ENCODE measurements at places on chromosomes 1 and 21. TPM values are rescaled to one million over a fixed set of nuclear protein-coding genes. Genes with fewer than 3 reads are reported as not detected.

Gene KLHL21
- 21.8 TPM for total RNA-seq

DNA sequence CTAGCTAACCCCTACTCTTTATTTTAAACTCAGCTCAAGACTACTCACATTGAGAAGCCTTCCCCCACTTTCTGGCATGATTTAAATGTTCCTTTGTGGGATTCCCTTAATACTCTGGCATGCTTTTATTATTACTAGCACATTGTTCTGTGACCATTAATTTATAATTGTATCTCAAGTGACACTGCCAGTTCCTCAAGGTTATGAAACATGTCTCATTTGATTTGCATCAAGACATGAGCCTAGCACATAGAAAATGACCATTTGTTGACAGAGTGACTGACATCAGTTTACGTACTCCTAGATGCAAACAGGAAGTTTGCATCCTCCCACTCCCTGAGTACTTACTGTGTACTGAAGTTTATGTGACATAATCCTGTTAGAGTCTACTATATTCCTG, 15.2 kb downstream of the RGS4 start:
- DNase-seq = no peak

GRCh38 chr1:17826165-17826488, 71.0 kb downstream of the ACTL8 start:
- peak; percentile 52 for DNase-seq

Gene MINDY1
- 17.2 TPM for total RNA-seq

DNA sequence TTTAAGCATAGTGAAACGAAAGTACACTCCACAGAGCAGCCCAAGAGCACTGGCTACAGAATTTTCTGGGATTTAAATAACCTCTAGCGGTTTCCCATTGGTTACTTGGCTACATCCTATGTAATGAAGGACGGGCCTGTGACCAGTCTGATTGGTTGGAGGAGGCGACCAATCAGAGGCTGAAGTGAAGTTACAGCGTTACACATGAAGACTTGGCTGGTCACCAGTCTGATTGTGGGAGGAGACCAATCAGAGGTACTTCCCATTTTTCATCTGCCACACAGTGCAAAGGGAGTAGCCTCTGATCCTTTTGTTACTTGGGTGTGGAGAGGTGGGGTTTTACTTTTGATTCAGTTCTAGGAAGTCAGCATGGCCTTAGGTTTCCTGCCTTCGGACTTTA, 142.7 kb upstream of the SERTAD4 start:
- DNase-seq = no peak

- peak; percentile 18 for DNase-seq
Observed at GRCh38 chr1:37038227-37039093, 4.1 kb upstream of the GRIK3 start.

GRCh38 chr1:97797403-97798183, 123.2 kb downstream of the DPYD start:
- DNase-seq = no peak

GRCh38 chr1:46550751-46551231, 656 bp downstream of the KNCN start:
- DNase-seq = no peak

DNA sequence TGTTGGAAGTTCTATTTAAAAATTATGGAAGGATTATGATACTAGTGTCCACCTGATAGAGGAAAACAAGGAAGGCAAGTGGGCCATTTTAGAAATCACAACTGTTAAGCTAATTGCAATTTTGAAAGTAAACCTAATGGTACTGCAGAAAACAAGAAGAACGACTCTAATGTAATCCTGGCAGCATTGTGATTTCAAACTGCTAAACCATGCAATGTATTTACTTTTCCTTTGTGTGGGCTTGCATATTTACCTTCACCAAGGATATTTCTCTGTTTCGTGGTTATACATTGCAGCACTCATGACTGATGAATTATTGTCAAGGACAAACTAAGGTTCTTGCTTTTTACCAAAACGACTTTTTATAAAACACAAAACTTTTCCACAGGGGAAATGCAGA, 88.1 kb downstream of the TM2D1 start:
- DNase-seq = no peak

Gene IL20
- not detected for total RNA-seq

DNA sequence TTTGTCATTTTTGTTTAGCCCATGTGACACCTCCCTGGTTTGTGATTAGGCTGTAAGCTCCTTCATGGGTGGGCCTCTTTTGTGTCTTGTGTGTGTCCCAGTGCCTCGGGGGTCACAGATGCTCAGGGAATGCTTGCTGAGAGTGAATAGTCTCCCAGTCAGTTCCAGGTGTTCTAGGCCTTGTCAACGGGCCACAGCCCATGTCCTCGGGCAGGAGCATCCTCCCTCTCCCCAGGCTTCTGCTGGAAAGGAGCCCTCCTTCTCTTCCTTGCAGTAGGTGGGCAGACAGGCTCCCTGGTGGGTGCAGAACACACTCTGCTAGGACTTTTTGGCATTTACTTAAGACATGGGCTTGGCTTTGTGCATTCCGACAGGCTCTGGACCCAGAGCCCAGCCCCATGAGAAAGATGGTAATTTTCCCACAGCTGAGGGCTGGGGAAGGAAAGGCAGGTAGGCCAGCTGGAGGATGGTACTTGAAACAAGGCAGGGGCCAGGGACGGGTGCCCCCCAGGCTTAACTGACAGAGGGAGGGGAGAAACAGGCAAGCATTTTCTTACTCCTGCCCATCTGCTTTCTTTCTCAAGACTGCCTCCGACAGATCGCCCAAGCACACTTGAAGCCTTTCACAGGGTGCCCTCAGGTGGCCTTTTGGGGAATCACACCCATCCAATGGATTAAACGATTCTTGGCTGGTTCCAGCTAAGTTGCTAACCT, 7.1 kb upstream of the CPLANE2 start:
- peak; percentile 71 for DNase-seq

DNA sequence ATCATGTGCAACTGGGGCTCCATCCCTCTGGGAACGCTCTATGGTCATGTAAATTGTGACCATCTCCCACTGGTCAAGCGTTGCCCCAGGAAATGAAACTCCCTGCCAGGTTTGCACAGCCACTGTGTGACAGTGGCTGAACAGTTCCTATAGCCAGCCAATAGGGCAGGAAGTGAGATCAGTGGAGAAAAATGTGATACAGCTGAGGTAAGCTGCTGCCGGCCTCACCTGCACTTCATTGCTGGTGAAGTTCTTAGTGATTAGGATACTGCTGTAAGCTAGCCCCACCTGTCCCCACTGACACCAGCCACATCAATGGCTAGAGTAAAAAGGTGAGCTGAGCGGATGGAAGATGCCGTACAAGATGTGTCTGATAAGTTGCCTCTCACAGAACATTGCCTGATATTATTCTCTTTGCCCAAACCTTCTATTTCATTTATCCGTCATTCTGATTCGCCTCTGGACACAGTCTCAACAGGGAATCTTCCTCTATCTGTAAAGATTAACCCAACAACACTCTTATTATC, 38.4 kb upstream of the CDC42BPA start:
- DNase-seq = peak; percentile 68

DNA sequence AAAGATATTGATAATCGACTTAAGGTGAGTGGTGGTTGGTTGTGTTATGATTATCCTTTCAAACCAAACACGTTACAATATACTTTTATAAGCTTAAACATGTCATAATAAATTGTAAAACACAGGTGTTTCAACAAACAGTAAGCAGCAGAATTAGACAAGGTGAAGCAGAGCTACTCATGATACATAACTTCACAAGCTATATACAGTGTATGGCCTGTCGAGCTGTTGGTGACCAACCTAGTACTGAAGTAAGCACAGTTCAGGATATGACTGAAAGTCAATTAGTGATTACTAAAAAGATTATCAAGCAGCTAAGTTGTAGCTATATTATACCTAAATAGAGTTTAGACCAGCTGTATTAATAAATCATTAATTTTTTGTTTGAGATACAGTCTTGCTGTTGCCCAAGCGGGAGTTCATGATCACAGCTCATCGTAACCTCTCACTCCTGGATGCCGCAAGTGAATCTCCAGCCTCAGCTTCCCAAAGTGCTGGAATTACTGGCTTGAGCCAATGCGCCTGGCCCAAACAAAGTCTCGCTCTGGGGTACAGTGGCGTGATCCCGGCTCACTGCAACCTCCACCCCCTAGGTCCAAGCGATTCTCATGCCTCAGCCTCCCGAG, 148.1 kb downstream of the EIF4G3 start:
- no peak for DNase-seq
